Heart left ventricle (tissue), 16 donors: ENCODE measurements at places on chromosomes 13 and 19. TPM values are rescaled to one million over a fixed set of nuclear protein-coding genes. Genes with fewer than 3 reads are reported as not detected.

The CBARP gene
- 2.0 TPM for total RNA-seq

DNA sequence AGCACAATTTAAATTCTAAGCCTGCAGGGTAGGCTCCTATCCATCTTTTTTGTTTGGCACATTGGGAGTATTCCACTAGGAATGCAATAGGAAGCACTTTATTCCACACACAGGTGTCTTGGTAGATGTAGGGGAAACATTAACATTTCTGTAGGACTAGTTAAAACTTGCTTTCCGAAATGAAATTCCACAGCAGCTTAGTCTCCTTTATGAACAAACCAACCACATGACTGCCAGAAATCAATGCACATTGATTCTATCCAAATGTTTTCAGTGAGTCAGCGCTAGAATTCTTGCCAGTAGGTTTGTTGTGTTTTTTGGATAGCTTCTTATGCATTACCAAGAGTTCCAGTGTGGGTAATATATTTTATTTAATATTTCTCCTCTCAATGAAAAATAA, 207.9 kb upstream of the CSNK1A1L start:
- H3K27ac ChIP-seq = no peak overlapping the region
- H3K27me3 ChIP-seq = no peaks in the 10 kb centered on the region
- H3K36me3 ChIP-seq = no peaks in the 10 kb centered on the region
- no peaks in the 10 kb centered on the region for H3K4me1 ChIP-seq

DNA sequence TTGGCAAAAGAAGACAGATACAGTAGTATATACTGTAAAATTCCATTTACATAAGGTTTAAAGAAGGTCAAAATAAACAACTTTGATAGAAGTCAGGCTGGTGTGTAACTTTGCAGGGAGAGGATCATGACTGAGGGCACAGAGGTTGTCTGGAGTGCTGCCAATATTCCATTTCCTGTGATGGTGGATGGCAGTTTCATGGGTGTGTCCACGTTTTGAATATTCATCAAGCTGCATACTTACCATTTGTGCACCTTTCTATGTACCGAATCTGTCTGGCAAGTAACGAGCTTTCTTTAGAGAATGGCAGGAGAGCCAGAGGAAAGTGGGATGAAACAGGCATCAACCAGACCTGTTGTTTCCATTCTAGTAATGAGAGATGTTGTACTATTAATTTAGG, 420.5 kb upstream of the HTR2A start:
- no peak for DNase-seq
- no peaks in the 10 kb centered on the region for H3K27me3 ChIP-seq
- no peak overlapping the region for H3K4me3 ChIP-seq
- H3K36me3 ChIP-seq = no peaks in the 10 kb centered on the region
- H3K27ac ChIP-seq = no peak overlapping the region
- no peaks in the 10 kb centered on the region for H3K4me1 ChIP-seq

DNA sequence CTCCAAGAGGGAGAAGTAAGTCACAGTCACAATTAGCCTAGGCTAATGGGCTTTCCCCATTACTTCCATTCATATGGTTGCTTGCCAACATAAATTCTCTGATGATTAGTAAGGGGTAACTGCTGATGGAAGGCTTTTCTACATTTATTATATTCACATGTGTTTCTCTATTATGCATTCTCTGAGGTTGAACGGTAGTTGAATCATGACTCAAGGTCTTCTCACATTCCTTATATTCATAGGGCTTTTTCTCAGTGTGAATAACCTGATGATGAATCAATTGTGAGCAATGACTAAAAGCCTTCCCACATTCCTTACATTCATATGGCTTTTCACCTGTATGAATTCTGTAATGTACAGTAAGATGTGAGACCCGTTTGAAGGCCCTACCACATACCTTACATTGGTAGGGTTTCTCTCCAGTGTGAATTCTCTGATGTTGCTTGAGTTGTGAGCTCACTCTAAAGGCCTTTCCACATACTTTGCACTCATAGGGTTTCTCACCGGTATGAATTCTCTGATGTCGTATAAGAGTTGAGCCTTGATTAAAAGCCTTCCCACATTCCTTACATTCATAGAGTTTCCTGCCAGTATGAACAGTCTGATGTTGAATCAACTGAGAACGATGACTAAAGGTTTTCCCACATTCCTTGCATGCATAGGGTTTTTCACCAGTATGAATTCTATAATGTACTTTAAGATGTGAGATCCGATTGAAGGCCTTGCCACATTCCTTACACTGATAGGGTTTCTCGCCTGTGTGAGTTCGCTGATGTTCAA, 9.3 kb downstream of the ZNF582 start:
- H3K4me3 ChIP-seq = no peak overlapping the region
- no peaks in the 10 kb centered on the region for H3K27me3 ChIP-seq
- no peak for DNase-seq
- H3K36me3 ChIP-seq = peaks cover 28% of the 10 kb centered on the region

The ALOX5AP gene
- 10.9 TPM for total RNA-seq

DNA sequence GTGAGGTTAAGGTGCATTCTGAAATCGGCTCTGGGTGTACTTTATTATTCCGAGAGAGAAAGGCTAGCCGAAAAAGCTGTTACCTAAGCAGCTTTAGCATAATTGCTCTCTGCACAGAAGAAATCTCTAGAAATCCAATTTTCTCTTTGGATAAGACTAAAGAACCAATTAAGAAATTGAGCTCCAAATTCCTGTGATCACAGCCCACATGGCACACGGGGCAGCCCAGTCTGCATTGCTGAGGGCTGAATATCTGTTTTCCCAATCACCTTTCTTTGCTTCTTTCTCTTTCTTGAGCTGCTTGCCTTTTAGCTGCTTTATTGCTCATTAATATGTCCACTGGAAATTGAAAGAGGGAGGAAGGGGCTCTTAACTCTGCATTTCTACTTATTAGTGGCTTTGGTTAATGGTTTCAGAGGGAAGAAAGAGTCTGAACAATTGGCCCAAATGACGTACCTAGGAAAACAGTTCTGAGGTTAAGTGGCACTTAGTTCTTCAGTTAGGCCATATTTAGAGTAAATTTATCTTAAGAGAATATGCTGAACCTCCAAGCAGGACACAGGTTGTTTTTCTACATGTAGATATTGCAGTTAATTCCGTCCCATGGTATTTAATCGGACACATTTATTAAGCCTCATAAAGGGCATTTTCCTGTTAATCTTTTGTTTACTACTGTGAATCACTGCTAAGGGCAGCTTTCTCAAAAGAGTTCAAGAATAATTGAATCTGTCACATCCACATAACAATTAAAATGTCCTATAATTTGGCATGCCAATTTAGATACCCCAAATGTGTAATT, 265.7 kb downstream of the ABCC4 start:
- H3K27me3 ChIP-seq = no peaks in the 10 kb centered on the region
- no peak overlapping the region for H3K27ac ChIP-seq
- H3K36me3 ChIP-seq = no peaks in the 10 kb centered on the region
- DNase-seq = no peak
- H3K4me3 ChIP-seq = no peak overlapping the region

The TPRX1 gene
- not detected for total RNA-seq

DNA sequence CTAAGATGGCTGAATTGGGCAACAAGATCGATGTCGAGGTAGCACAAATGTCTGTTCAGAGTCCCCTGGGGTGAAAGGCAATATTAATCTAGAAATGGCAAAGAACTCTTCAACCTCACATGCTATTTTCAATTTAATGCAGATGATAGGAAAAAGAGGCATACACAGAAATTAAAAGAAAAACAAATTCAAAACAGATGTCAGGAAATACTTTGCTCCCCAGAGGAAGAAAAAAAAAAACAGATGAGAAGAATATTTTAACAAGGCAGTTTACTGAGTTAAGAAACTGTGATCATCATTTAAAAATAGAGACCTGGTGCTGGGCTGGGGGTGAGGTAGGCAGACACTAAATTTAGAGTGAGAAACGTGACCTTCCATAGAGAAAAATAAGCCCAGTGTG, 421.9 kb upstream of the ARGLU1 start:
- no peaks in the 10 kb centered on the region for H3K27me3 ChIP-seq
- no peak overlapping the region for H3K27ac ChIP-seq
- H3K36me3 ChIP-seq = no peaks in the 10 kb centered on the region
- H3K4me1 ChIP-seq = no peaks in the 10 kb centered on the region
- no peak for DNase-seq

The CYTH2 gene
- total RNA-seq = 31.0 TPM

GRCh38 chr19:23415561-23416191, 20.4 kb upstream of the ZNF91 start:
- DNase-seq = peak; percentile 41
- H3K27ac ChIP-seq = no peak overlapping the region
- H3K4me1 ChIP-seq = no peaks in the 10 kb centered on the region
- H3K4me3 ChIP-seq = peak overlapping the region; percentile 47
- H3K27me3 ChIP-seq = peaks cover 6% of the 10 kb centered on the region

GRCh38 chr19:23779645-23780044, 21.0 kb upstream of the ZNF681 start:
- no peaks in the 10 kb centered on the region for H3K4me1 ChIP-seq
- no peaks in the 10 kb centered on the region for H3K27me3 ChIP-seq
- H3K36me3 ChIP-seq = no peaks in the 10 kb centered on the region

DNA sequence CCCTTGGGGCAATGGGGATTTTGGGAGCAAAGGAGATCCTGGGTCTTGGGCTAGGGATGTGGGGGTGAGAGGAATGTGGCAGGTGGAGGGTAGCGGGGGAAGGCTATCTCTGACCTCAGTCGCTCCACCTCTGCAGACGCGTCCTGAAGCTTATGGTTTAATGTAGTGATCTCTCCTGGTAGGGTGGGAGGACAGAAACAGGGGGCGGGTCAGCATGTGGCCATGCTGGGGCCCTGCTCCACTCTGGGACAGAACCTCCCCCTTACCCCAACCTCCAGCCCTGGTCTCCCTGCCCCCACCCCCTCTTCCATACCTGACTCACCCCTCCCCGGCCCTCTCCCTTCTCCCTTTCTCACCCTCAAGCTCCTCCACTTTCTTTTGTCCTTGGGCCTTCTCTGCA, 1.4 kb downstream of the BST2 start:
- peaks cover 39% of the 10 kb centered on the region for H3K4me1 ChIP-seq
- peak overlapping the region; percentile 86 for H3K27ac ChIP-seq
- no peak for DNase-seq
- no peaks in the 10 kb centered on the region for H3K36me3 ChIP-seq

The HCN2 gene
- 27.4 TPM for total RNA-seq

The TEX29 gene
- 0.43 TPM for total RNA-seq

- no peaks in the 10 kb centered on the region for H3K27me3 ChIP-seq
- H3K4me1 ChIP-seq = no peaks in the 10 kb centered on the region
- H3K36me3 ChIP-seq = no peaks in the 10 kb centered on the region
- DNase-seq = no peak
- H3K4me3 ChIP-seq = no peak overlapping the region
Observed at GRCh38 chr13:85997587-85997986, 198.4 kb upstream of the SLITRK6 start.

GRCh38 chr13:43880926-43881325, 1.2 kb downstream of the LACC1 start:
- H3K36me3 ChIP-seq = no peaks in the 10 kb centered on the region
- no peaks in the 10 kb centered on the region for H3K27me3 ChIP-seq
- no peak for DNase-seq
- no peak overlapping the region for H3K4me3 ChIP-seq

- H3K4me3 ChIP-seq = peak overlapping the region; percentile 82
- peak overlapping the region; percentile 97 for H3K27ac ChIP-seq
- peaks cover 54% of the 10 kb centered on the region for H3K4me1 ChIP-seq
- peaks cover 10% of the 10 kb centered on the region for H3K36me3 ChIP-seq
- DNase-seq = peak; percentile 59
Observed at GRCh38 chr19:1408300-1409203, 1.2 kb downstream of the DAZAP1 start.

The CD79A gene
- total RNA-seq = not detected

The HSPB6 gene
- total RNA-seq = 1,012 TPM

DNA sequence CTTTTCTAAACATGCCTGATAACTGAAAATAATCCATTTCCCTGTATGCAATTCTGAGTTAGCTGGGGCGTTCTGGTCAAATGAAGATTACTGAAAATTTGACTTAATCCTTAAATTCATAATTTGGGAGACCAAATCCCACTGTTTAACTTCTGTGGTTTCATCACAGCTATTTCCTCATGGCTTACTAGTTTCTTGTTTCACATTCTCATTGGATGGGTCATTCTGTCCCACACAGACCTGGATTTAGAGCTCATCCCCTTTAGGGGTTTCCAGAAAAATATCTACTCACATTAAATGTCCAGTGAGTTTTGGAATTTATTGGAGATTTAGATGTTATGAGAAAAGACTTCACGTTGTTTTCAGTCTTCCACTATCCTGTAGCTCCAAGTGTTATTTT, 709.3 kb upstream of the KLHL1 start:
- DNase-seq = no peak
- H3K4me3 ChIP-seq = no peak overlapping the region
- no peaks in the 10 kb centered on the region for H3K27me3 ChIP-seq
- no peaks in the 10 kb centered on the region for H3K4me1 ChIP-seq
- no peaks in the 10 kb centered on the region for H3K36me3 ChIP-seq

- no peaks in the 10 kb centered on the region for H3K36me3 ChIP-seq
- H3K27ac ChIP-seq = no peak overlapping the region
- no peak for DNase-seq
- no peaks in the 10 kb centered on the region for H3K27me3 ChIP-seq
- no peaks in the 10 kb centered on the region for H3K4me1 ChIP-seq
Observed at GRCh38 chr19:43308244-43308815, 39.0 kb upstream of the PSG9 start.

DNA sequence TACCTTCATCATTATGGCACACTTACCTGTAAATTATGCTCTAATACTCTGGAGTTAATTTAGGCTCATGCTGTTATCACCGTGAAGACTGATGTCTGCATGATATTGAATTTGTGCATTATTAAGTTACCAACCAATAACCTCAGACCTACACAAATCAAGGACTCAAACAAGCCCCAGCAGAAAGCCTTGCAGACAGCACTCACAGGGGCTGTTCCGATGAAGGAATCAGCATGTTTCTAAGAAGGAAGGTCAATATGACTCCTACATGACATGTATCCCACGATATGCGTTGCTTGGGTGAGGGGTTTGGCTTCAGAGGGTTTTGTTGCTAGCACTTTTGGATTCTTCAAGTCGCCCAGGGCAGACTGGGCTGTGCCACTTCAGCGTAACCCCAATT, 1071.2 kb upstream of the SLC10A2 start:
- H3K4me3 ChIP-seq = no peak overlapping the region
- no peak overlapping the region for H3K27ac ChIP-seq
- no peak for DNase-seq
- H3K27me3 ChIP-seq = no peaks in the 10 kb centered on the region

DNA sequence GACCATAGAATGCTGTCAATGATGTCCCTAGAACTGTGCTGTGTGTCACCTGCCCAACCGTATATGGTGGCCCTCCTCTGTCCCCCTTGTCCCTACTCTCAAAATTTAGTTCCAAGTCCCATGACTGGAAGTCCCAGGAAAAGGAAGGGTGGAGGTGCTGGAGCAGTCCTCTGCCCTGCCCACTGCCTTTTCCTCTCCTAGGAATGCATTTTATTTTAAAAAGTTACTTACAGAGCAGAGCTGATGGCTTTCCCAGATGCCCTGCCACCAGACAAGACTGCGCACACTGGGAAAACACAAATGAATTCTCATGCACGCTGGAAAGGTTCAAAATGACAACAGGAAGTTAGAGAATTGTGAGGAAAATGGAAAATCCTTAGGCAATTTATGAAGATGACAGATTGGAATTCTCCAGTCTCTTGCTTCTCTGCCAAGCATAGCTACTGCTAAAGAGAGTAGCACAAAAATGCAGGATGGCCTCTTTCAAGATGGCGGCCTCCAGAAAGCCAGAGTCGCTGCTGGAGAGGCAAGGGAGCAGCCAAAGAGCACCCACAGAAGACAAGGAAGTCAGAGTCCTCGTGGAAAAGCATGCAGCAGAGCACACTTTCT, 117.1 kb upstream of the TSC22D1 start:
- no peaks in the 10 kb centered on the region for H3K27me3 ChIP-seq
- H3K4me3 ChIP-seq = no peak overlapping the region
- peak overlapping the region; percentile 72 for H3K27ac ChIP-seq
